Activated CD8-positive, alpha-beta memory T cell treated with anti-CD3 and anti-CD28 coated beads, Interleukin-2, amount 50 U/mL, for 4 hours (primary cell): ENCODE measurements at places on chromosomes 13 and 19.

DNA sequence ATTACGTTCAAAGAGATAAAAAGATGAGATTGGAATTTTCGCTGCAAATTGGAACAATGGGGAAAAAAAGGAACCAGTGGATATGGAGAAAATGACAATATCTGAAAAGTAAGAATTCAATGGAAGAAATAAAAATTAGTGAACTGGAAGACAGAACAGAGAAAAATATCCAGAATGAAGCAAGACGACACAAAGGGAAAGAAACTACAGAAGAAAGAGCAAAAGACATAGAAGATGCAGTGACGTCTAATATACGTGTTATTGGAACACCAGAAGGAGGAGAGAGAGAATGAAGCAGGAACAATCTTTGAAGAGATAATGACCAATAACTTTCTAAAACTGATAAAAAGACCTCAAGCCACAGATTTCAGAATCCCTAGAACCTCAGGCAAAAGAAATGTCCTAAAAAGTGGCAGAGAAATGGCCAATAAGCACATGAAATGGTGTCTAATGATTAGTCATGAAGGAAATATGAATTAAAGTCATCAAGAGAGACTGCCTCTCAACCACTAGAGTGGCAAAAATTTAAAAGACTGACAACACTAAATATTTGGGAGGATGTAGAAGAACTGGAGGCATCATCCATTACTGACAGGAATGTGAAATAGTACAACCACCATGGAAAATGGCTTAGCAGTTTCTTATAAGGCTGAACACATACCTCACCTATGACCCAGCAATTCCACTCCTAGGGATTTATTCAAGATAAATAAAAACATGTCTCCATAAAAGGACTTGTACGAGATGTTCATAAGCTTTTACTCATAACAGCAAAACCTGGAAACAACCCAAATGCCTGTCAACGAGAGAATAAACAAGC is 56.5 kb downstream of the GADD45B start:
- DNase-seq, result no peak

GRCh38 chr13:112513761-112514160 is 74.2 kb downstream of the TUBGCP3 start:
- DNase-seq, result no peak

- DNase-seq, result no peak
Observed at GRCh38 chr13:72570019-72570418, 157.4 kb downstream of the MZT1 start.

GRCh38 chr13:29556742-29557141 is 38.7 kb downstream of the SLC7A1 start:
- no peak for DNase-seq

DNA sequence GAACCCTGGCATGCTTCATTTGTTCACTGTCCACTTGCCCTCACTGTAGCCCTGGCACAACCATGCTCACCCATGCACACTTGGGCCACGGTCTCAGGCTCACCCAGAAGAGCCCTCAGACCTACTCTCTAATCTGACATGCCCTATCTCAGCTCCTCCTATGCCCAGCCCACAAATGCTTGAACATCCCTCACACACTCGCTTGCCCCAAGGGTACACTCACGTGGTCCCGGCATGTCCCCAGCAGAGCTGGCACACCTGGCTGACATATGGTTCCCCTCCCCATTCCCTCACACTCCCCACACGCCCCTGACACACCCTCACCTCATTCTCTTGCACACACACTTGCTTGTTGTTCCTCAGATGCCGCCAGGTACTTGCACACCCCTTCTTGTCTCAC is 55.7 kb downstream of the MAP4K1 start:
- DNase-seq, result no peak

DNA sequence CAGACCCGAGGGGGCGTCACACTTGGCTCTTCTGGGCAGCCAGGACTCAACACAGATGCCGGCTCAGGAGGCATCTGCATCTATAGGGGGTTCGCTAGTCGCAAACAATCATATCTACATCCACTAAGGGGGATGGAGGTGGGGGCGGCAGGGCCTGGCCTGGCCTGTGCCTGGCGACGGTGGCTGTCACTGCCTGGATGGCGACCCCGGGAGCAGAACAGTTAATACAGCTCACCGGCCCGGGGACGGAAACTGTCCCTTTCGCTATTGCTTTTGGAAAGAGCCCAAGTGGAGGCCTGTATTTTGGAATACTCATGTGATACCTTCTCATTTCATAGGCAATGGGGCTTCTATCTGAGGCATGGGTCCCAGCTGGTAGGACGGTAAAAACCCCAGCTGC is 17.7 kb downstream of the SGTA start:
- DNase-seq, result no peak

DNA sequence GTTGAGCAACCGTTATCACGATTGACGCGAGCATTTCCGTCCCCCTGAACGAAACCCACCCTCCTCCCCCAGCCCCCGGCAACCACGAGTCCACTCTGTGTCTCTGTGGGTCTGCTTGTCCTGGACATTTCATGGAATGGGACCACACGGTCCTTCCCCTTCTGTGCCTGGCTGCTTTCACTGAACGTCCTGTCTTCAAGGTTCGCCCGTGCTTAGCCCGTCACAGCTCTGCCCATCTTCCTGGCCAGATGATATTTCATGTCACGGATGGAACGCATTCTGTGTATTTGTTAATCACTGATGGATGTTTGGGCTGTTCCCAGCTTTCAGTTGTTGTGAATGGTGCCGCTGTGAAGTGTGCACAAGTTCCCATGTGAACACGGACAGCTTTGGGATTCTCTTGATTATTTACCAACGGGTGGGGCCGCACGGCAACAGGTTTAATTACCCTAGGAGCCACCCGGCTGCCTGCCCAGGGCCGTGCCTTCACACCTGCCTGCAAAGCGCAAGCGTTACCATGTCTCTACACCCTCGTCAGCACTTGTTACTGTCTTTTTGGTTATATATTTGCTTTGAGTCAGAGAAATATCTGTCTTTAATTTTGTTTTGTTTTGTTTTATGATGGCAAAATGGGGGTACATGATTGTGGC is 42.5 kb downstream of the RASA3 start:
- no peak for DNase-seq

DNA sequence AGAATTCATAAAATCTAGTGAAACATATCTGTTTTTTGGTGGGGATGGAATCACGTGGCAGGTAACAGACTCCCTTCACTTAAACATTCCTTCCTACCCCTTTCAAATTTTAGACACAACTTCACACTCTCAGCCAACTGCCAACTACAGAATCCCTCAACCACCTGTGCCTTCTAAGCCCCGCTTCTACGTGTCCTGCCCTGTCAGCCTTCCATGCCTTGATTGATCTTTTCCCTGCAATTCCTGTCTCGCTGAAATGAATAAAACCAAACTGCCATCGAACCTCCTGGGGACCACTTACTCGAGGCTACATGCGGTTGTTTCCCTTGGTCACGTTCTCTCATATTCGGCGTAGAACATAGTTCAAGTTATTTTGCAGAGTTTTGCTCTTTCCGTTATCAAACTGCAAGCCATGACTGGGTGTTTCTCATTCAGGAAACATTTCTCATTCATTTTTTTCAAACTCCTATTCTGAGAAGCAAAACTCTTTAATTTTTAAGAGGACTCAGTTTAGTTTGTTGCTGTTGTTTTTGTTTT is 1.1 kb downstream of the ZNF625 start:
- no peak for DNase-seq

- no peak for DNase-seq
Observed at GRCh38 chr19:48543121-48543710, 8.8 kb upstream of the SULT2B1 start.

- DNase-seq, result no peak
Observed at GRCh38 chr19:3175781-3176714, 2.5 kb upstream of the S1PR4 start.

- no peak for DNase-seq
Observed at GRCh38 chr19:16830679-16831078, 1.5 kb downstream of the SIN3B start.

DNA sequence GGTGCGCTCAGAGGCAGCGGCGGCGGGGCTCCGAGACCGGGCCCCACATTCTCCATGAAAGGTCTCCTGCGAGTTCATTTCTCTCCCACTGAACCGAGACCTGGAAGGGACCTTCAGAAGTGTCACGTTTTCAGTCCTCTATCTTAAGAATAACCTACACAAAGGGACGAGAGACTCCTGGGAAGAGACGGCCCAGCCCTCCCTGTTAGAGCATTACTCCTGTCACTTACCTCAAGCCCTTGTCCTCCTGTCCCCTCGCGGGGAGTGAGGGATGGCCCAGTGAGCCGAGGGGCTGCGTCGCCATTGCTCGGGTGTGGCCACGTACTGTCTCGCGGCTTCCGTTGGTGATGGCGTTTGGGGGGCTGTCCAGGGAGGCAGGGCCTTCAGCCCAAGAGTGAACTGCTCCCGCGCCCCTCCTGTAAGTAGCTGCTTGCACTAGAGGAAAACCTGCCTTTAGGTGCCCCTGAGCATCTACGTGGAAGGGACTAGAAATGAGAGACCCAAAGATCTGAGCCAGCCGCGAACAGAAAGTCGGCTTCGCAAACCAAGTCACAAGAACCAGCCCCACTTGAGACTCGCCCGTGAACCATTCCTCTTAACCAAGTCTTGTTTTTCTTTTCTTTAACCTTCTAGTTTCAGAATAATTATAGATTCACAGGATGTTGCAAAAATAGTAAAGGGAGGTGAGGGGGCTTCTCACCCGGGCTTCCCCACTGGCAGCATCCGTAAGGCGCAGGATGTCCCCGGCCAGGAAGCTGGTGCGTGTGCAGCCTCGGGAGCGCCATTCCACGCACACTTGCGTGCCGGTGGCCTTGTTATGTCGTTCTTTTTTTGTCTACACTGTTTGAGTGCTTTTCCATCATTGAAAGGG is 21.1 kb upstream of the NDUFS7 start:
- DNase-seq, result no peak

DNA sequence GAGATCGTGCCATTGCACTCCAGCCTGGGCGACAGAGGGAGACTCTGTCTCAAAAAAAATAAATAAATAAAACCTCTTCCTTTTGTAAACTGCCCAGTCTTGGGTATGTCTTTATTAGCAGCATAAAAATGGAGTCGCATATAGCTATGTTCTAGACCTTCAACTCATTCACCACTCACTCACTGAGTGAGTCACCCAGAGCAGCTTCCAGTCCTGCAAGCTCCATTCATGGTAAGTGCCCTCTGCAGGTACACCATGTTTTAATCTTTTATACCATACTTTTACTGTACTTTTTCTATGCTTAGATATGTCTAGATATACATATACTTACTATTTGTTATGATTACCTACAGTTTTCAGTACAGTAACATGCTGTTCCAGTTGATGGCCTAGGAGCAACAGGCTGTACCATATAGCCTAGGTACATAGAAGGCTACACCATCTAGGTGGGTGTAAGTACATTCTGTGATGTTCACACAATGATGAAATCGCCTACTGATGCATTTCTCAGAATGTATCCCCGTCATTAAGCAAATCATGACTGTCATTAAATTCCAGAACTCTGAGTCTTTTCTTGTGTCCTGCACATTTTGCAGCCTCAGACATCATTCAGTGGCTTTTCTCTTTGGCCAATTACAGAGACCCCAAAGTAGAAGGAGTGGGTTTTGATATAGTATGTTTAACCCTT is 13.7 kb upstream of the FARP1 start:
- DNase-seq, result no peak
